ENCODE measurements at places on chromosomes 11 and 22.

- peak; percentile 76 for DNase-seq
Measured at GRCh38 chr11:58513747-58514367, 6.0 kb upstream of the OR5B21 start.

DNA sequence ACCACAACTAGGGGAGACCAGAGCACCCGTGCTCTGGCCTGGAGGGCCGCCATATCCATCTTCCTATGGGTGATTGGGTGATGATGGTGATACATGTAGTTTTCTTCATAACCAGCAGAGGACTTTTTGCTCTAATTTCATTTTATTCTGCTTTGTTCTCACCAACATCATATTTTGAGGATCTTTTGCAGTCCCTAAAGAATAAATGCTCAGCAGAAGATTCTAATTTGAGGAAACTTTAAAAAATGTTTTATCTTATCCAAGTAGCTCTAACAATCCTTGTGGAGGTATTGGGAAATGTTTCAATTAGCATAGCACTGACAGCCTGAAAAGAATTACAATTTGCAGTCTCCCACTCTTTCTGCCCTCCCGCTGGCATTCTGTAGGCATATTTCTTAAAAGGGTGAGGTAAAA lies 544.0 kb downstream of the NTM start:
- DNase-seq, result peak; percentile 44

DNA sequence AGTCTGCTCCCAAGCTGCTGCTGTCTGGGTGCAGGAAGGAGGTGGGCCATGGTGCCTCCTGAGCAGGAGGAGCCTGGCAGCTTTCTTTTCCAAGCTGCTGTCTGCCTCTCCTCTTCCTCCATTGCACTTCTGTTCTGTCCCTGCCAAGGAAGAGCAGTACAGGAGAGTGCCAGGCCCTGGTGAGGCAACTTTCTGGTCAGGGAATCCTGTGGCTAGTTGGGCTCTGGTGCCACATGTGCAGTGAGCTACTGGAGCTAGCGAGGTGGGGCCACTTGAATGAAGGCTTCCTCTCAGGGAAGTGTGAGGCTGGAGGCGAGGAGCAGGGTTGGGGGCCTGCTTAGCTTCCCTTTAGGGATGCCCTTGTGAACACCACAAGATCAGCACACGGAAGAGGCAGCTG lies 90.0 kb downstream of the TSPAN18 start:
- no peak for DNase-seq

DNA sequence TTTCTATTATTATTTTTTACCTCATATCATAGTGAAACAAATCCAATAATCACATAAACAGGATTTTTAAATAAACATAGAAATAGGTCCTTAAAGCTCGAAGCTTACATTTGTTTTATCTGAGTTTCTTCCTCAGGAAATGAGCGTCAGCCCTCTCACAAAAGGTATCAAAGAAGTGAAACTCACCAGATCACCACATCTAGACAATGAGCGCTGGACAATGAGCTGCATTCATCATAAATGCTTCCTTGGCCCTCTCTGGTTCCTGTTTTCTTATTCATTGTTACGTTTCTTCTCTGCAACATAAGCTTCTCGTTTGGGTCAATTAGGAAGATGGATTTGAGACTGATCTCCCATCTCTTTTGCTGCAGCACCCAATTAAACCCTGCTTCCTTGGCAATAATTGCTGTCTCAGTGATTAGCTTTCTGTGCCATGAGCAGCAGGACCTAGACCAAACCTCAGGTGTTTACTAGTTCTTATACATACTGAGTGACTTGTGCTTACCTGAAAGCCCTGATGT lies 649.9 kb upstream of the LUZP2 start:
- DNase-seq, result no peak

GRCh38 chr11:2092464-2092910 lies 46.7 kb downstream of the IGF2 start:
- DNase-seq, result no peak

GRCh38 chr11:2892215-2892966 lies 6.8 kb upstream of the CDKN1C start:
- DNase-seq, result peak; percentile 50

- peak; percentile 42 for DNase-seq
Measured at GRCh38 chr11:35632301-35632700, 14.0 kb downstream of the FJX1 start.

DNA sequence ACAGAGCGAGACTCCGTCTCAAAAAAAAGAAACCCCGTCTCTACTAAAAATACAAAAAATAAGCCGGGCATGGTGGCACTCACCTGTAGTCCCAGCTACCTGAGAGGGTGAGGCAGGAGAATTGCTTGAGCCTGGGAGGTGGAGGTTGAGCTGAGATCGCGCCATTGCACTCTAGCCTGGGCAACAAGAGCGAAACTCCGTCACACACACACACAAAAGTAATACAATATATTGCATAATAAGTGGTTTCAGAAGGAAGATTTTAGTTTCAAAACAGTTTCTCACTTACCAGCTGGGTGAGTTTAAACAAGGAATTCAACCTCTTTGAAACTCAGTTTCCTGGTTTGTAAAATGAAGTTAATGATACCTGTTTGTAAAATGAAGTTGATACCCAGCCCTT lies 32.7 kb upstream of the HTR3A start:
- no peak for DNase-seq

DNA sequence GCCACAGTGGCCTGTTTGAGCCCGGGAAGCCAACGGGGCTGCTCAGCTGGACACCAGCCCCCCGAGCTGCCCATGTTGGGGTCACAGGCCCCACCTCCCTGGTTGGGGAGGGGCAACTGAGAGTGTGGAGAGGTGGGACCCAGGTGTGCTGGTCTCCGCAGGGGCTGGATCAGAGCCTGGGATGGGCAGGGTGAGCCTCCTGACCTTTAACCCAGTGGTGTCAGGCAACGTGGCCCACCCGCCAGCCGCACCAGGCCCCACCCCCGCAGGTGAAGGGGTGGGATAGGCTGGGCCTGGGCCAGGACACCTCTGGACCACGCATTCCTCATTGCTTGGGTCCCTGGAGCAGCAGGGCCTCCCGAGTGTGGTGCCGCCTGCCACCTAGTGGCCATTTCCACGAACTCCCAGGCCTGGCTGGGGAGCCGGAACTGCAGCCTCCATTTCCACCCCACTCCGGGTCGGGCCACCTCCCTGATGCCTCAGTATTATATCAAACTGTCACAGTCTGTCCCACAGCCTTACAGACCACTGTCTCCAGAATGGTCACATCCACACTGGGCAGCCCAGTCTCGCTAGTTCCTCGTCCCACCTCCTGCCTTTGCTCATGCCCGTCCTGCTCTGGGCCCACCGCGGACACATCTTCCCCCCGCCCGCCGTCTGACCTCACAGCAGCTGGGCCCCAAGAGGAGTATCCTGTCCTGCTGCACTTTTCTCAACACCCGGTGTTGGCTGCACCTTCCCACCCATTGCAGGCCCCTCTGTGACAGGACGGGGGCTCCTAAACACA lies 13.3 kb upstream of the PPP6R3 start:
- DNase-seq, result peak; percentile 51

- DNase-seq, result no peak
Measured at GRCh38 chr11:128522943-128523518, 64.3 kb downstream of the ETS1 start.

DNA sequence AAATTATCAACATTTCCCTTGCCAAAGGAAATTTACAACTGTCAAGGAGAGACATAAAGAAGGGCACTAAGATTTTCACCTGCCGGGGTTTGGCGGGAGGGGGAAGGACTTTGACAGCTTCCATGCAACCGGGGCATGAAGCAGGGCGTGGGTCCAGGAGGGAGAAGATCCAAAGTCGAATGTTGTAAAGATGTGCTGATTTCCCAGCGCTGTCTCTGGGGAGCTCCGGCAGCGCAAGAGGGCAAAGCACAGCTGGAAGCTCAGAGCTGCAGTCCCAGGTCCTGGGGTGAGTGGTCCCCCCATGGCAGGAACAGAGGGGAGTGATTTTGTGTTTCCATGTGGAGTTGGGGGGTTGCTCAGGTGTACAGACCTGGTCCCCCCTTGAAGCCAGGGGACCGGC lies at the start of gene MS4A10:
TSS of gene MS4A10 (plus strand) at position 198 of the 400 bp plus-strand sequence. CDS start 5,003 bp downstream, outside the sequence.
- no peak for DNase-seq

- DNase-seq, result no peak
Measured at GRCh38 chr11:104198576-104198975, 34.6 kb upstream of the PDGFD start.

GRCh38 chr22:20975541-20976290 lies 6.4 kb upstream of the LZTR1 start:
- no peak for DNase-seq

DNA sequence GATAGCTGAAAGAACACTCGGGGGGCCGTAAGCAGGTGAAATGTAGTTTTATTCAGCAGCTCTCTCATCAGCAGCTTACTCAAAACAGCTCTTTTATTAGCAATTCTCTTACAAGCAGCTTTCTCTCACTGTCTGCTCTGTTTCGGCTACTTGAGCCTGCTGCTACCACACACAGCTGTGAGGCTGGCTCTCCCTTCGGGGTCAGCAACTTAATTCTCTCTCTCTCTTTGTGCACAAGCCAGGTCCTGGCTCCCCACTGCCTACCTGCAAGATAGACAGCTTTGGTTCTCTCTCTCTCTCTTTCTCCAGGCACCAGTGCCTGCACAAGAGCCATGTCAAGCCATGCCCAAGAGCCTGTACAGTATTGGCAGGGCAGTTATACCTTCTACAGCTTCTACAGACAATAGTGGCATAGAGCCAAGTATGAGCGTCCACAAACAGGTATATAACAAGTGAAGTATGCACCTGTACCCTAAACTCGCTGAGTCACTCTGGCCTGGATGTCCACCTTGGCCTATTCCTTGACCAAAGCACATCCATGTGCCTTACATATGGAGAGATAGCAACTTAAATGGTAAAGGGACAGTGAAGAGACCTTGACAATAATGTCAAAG lies 110.8 kb downstream of the MTNR1B start:
- DNase-seq, result no peak

- DNase-seq, result peak; percentile 55
Measured at GRCh38 chr11:13465909-13466371, 2.9 kb upstream of the BTBD10 start.

DNA sequence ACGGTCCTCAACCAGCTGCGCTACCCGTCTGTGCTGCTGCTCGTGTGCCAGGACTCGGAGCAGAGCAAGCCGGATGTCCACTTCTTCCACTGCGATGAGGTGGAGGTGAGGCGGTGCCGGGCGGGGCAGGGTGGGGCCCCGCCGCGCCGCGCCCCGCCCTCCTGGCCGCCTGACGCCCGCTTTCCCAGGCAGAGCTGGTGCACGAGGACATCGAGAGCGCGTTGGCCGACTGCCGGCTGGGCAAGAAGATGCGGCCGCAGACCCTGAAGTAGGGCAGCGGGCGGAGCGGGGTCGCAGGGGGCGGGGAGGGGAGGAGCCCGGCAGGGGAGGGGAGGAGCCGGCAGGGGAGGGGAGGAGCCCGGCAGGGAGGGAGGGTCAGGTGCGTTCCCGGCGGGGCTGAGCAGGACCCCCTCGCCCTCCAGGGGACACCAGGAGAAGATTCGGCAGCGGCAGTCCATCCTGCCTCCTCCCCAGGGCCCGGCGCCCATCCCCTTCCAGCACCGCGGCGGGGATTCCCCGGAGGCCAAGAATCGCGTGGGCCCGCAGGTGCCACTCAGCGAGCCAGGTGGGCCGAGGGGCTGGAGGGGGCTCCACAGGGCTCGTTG lies 14.7 kb downstream of the EPS8L2 start:
- DNase-seq, result peak; percentile 29

GRCh38 chr22:46212195-46212594 lies 37.9 kb downstream of the CDPF1 start:
- no peak for DNase-seq

- DNase-seq, result peak; percentile 50
Measured at GRCh38 chr11:3152471-3153110, 12.5 kb downstream of the OSBPL5 start.

GRCh38 chr22:38259370-38259769 lies 13.4 kb downstream of the TMEM184B start:
- no peak for DNase-seq

- DNase-seq, result no peak
Measured at GRCh38 chr11:61126256-61126655, 24.0 kb downstream of the CD5 start.

DNA sequence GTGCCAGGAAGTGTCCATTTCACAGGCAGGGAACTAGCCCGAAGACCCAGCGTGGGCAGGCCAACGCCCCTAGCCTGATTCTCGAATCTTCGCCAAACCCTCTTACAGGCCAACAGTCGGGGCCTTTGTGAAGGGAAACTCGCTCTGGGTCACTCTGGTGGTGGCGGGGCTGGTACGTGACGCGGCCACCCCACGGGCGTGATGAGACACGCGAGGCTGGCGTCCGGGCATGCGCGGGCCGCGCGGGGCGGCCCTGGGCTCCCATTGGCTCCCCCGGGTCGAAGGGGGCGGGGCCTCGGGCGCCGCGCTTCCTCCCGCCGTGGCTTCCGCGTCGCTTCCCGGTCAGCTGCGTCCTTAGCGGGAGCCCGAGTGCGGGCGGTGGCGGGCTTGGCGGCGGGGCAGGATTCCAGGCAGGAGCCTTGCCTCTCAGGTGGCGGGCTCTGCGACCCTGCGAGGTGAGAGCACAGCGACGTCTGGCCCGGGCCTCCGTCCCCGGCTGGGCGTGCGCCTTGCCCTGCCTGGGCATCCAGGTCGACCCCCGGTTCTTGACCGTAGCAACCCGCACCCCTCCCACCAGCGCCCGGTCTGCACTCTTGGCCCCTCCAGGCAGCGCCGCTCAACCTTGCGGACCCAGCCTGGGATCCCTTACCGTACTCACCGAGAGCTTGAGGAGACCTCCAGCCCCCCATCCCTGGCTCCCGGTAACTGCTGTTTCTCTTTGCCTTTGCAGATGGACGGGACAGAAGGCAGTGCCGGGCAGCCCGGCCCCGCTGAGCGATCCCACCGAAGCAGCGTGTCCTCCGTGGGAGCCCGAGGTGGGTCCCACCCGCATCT lies at the start of gene FRMD8:
TSS of gene FRMD8 (plus strand) at position 331 of the 834 bp plus-strand sequence. CDS start at position 731, 400 bp downstream.
- DNase-seq, result peak; percentile 71

- DNase-seq, result no peak
Measured at GRCh38 chr22:37218399-37218770, 6.1 kb upstream of the SSTR3 start.

DNA sequence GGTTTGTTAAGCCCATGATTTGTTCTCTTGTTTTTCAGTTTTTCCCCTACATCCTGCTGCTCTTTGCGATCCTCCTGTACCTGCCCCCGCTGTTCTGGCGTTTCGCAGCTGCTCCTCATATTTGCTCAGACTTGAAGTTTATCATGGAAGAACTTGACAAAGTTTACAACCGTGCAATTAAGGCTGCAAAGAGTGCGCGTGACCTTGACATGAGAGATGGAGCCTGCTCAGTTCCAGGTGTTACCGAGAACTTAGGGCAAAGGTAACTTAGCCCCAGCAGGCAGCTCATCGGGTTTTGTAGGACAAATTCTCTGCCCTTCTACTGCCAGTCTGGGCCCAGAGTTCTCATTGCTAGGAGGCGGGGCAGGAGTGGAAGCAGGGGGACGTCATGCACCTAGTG lies 49.7 kb downstream of the PANX1 start:
- DNase-seq, result no peak

GRCh38 chr22:19149991-19150390 lies at the start of gene GSC2:
GSC2 (minus strand) TSS chr22:19150292; CDS start chr22:19150283, 9 bp downstream.
- DNase-seq, result no peak
